ENCODE measurements at places on chromosomes 12 and 14.

GRCh38 chr12:69120354-69120753 lies 119.0 kb upstream of the CPSF6 start:
- DNase-seq, result no peak

- peak; percentile 55 for DNase-seq
These were observed 42.4 kb upstream of the SGPP1 start for GRCh38 chr14:63770187-63770807.

- no peak for DNase-seq
These were observed 5.4 kb upstream of the BCAT1 start for GRCh38 chr12:24954261-24954660.

GRCh38 chr14:53183056-53183455 lies 29.9 kb upstream of the DDHD1 start:
- no peak for DNase-seq

- no peak for DNase-seq
These were observed 10.8 kb downstream of the ITPK1 start for GRCh38 chr14:93104961-93105360.

- peak; percentile 74 for DNase-seq
These were observed 37.3 kb upstream of the ATXN2 start for GRCh38 chr12:111636209-111636945.

DNA sequence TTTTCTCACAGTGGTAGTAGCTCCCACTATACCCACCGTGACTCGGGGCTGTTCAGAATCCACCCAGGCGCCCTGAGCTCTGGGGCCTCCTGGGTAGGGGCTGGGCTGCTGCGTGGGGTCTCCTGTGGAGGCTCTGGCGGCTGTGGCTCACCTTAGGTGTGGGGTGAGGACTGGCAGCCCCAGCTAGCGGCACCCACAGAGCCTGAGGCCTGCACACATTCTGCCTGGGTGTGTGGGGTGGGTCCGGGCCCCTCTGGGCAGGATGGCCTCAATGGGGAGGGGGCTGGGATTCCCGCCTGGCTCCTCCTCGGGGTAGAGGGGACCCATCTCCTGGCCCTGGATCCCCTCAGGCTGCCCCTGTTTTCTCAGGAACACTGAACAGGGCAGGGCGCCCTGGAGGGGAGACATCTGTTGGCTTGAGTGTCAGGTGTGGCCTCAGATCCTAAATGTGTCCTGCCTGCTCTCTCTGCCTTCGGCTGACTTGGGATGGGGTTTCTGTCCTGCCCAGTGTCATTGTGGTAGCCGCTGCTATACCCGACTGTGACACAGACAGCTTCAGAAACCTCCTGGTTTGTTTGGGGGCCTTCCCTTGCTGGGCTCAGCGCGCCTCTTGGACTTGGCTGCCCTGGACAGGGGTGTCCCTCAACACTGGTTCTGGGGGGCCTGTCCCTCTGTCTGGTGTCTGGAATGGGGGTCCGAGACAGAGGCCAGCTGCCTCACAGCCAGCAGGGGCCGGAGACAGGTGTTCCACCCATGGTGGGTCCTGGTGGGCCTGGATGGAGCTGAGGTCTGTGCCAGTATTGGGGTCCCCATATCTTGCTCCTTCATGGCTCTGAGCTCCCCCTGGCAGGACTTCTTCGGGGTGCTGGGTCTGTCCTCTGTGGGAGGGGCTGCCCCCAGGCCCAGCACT lies 354.9 kb downstream of the TMEM121 start:
- DNase-seq, result no peak

DNA sequence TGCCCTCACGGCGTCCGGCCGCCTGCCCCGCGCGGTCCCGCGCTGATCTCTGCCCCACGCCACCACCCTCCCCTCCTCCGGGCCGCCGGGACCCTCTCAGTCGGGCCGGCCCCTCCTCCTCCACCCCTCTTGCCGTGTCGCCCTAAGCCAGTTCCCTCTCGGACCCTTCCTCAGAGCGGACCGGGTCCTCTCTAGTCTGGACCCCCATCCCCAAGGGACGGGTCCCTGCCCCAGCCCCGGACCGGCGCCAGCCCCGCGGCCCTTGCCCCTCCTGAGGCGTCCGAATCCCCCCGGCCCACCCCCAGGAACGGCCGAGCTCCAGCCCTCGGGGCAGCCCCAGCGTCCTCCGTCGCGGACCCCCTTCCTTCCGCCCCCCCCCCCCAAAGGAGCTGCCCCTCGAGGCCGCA lies 485 bp downstream of the PPP4R4 start:
- no peak for DNase-seq

- no peak for DNase-seq
These were observed 6.1 kb downstream of the CD9 start for GRCh38 chr12:6206327-6206726.

GRCh38 chr12:95460896-95461295 lies 13.1 kb upstream of the METAP2 start:
- DNase-seq, result no peak

DNA sequence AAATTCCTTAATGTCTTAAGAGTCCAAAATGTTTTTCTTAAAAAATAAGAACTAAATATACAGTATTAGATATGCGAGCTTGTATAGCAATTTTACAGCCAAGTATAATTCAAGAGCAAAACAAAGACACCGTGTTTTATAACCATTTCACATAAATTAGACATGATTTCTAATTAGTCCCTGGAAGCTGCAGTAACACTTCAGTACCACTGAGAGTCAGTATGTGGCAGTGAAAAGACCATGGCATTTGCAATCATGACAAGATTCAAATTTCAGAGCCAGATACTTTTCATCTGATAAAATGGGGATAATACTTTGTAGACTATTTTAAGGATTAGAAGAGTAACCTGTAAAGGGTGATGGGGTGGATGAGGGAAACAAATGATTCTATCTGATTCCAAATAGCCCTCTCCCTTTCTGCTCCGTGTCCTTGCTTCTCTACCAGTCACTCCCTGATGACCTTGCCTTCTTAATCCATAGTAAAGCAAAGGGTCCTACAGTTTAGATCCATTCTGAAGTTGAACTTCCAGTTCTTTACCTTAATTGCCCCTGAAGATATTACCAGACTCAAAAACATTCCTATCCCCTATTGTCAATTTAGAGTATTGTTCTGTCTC lies 145.4 kb upstream of the ABCD2 start:
- peak; percentile 33 for DNase-seq

DNA sequence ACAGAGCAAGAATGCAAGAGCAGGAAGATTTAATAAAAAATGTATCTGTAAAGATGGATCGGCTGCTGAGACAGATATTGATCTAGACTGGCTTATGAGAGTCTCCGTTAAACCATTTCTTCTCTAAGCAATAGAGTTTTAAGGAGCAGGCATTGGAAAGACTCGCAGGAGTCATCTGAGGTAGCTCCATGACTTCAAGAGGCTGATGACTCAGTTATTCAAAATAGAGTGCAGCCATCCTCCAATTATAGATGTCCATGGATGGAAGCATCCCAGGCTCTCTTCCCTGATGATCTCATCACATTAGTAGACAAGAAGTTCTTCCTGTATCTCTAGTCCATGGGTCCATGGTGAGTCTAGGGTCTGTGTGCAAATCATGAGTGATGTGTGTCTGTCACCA lies 638.3 kb upstream of the TMEM132C start:
- DNase-seq, result peak; percentile 82

DNA sequence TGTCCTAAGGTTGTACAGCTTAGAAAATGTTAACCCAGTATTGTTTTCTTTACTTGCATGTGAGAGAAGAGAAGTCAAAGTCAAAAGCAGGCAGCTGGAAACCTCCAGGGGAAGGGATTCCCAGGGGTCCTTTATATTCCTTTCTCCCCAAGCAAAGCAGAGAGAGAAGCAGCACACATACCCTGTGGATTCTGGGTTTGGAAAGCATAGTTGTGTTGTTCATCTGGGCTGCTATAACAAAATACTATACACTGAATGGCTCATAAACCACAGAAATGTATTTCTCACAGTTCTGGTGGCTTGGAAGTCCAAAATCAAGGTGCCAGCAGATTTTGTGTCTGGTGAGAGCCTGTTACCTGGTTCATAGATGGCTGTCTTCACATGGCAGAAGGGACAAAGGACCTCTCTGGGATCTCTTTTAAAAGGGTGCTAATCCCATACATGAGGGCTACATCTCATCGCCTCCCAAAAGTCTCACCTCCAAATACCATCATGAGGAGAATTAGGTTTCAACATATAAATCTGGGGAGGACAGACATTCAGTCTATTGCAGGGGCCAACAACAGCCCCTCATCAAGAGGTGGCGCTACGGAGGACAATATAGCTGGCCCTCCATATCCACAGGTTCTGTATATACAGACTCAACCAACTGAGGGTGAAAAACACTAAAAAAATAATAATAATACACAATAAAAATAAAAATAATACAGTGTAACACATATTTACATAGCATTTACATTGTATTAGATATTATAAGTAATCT lies 19.3 kb upstream of the PCNX1 start:
- DNase-seq, result peak; percentile 51

DNA sequence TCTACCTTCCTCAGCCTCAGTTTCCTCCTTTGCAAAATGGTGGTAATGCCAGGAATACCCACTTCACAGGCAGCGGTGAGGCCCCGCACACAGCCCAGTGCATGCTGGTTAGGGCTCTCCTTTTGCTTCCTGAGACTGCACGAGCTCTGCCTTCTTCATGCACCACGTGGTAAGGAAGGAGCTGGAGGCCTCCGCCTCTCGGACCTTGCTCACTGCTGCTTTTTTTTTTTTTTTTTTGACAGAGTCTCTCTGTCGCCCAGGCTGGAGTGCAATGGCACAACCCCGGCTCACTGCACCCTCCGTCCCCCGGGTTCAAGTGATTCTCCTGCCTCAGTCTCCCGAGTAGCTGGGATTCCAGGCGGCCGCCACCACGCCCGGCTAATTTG lies 18.1 kb downstream of the TAMALIN start:
- DNase-seq, result no peak

DNA sequence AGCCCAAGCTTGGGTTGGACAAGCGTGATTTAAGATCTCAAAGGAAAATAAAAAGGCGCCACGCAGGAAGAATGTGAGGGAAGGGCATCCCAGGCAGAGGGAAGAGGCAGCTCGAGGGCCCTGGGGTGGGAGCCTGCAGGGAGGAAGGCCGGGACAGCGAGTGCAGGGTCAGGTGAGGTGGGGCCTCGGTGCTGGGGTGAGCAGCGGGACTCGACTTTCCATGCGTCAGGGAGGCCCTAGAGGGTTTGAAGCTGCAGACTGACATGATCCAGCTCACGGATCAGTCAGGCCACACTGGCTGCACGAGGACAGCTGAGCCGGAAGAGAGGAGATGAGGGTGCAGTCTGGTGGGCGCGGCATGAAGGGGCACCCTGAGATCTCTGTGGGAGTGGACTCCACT lies 145.8 kb downstream of the RBM19 start:
- DNase-seq, result no peak

- DNase-seq, result no peak
These were observed 85.7 kb downstream of the SLC38A1 start for GRCh38 chr12:46183112-46183511.

DNA sequence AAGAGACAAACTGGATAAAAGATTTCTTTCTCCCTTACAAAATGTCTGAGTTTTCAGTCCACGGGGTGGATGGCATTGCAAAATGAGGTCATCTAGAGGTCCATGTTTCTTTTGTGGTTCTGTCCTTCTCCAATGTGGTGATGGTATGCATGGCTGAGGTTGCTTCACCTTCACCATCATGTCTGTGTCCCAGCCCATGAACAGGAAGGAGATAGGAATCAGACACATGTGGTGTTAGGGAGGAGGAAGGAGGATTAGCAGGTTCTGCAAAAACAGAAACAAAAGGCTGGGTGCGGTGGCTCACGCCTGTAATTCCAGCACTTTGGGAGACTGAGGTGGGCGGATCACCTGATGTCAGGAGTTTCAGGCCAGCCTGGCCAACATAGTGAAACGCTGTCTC lies 11.0 kb upstream of the AEBP2 start:
- DNase-seq, result no peak

GRCh38 chr12:109727746-109728726 lies 14.4 kb downstream of the FAM222A start:
- DNase-seq, result no peak

- peak; percentile 45 for DNase-seq
These were observed 469.8 kb upstream of the FLRT2 start for GRCh38 chr14:85060121-85060520.

DNA sequence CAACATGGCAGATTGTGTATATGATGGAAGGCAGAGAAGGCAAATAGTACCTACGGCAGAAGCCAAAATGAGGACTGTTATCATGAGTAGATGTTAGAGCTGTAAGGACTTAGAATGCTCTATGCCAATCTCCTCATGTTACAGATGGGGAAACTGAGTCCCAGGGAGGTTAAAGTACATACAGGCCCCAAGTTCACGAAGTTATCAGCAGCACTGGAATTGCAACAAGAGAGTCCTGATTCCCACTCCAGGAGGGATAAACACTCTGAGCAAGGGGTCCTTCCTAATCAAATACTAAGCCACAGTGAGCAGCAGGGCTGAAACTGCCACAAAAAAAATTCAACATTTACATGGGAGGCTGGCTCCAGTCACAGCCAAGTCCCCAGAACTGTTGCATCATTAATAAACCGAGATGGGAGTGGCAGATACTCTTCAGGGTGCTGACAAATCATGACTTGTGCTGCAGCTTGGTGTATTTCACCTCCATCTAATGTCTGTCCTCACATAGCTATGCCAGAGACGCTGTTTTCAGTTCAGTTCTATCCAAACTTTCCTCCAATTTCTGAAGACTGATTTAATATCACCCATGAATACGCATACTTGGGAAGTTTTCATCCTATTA lies 24.2 kb downstream of the NUAK1 start:
- peak; percentile 74 for DNase-seq

DNA sequence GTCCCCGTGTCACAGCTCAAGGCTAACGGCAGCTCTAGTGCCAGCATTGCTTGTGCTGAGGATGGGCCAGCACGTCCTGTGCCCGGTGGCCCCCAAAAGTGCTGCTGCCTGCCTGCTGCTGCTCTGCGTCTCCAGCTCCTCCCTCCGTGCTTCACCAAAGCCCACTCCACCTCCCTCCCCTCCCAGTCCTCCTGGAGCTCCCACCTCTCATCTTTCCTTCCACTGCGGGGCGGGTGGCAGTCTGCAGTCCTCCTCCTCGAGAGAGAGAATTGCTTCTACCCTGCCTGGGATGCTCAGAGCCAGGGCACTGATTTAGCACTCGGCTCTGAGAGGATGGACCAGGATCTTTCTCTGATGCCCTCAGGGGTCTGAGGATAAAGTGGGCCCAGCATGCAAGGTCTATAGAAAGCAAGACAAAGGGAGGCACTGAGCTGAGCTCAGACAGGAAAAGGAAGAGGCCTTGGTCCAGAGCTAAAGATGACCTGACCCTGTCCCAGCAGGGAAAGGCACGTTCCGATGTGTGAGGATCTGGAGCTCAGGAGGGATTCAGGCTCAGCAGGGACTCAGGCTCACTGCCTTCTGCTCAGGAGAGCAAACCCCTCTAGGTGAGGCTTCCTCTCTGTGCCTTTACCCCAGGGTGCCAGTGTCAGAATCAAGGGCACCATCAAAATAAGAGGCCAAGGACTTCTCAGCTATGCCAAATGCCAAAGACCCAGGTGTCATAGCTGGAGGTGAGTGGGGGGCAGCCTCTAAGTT lies 113.1 kb upstream of the FKBP4 start:
- DNase-seq, result no peak

GRCh38 chr14:21037156-21037555 lies 2.5 kb upstream of the RNASE13 start:
- DNase-seq, result no peak

DNA sequence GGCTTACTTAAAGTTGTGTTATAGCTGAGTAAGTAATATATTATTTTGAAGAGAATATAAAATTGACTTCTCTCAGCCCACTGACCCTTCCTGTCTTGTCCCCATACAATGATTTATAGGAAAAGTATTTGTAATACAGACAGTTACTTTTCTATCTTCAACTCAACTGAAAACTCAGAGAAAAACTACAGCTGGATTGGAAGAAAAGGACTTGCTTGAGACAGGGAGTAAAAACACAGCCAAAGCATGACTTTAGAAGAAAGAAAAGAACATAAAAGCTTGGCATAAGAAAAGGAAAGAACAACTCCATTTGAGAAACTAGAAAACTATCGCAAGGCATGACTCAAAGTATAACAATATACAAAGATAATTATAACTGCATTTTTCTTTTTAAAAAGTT lies 57.5 kb downstream of the MSRB3 start:
- DNase-seq, result no peak

Data from fibroblast of skin of back (primary cell).